ENCODE measurements at places on chromosomes 12 and 14. TPM values are rescaled to one million over a fixed set of nuclear protein-coding genes. Genes with fewer than 3 reads are reported as not detected.

The HPD gene
- 0.82 TPM for total RNA-seq

The FBRSL1 gene
- 5.9 TPM for total RNA-seq

The IAPP gene
- not detected for total RNA-seq

The SPX gene
- total RNA-seq = 0.38 TPM

The TPCN1 gene
- total RNA-seq = 52.0 TPM

The LRP1-AS gene
- not detected for total RNA-seq

The NXPH4 gene
- 2.4 TPM for total RNA-seq

The KCNMB4 gene
- 1.8 TPM for total RNA-seq

The SLC6A15 gene
- total RNA-seq = not detected

Measured in omental fat pad (tissue), 4 donors.